ENCODE measurements at places on chromosomes 12 and 14. TPM values are rescaled to one million over a fixed set of nuclear protein-coding genes. Genes with fewer than 3 reads are reported as not detected.

DNA sequence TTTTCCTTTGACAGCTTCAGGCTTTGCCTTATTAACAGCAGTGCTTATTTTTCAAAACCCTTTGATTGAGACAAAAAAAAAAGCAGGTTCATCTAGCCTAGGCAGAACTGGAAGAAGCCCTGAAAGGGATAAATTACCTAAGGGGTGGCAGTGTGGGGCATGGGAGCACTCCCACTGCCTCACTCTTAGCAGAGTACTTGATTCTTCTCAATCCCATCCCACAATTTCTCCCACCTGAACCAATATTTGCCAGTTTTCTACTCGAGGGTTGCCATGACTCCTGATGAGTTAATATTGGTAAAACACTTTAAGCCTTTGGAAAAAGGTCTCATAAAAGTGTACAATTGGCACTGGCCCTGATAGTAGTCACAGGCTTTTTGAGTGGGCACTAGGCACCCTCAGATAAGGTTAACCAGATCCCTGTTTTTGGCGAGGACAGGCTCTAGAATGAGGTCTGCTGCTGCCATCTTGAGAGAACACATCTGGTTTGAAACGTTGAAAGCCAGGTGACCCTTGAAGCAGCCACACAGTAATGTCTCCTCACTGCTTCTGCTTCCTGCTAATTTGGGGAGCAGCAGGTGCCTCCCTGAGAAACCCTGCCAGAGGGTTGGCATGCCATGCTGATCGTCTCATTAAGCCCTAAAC, 320.0 kb downstream of the RAD51B start:
- H3K27me3 ChIP-seq = no peaks in the 10 kb centered on the region
- no peaks in the 10 kb centered on the region for H3K36me3 ChIP-seq
- DNase-seq = no peak

DNA sequence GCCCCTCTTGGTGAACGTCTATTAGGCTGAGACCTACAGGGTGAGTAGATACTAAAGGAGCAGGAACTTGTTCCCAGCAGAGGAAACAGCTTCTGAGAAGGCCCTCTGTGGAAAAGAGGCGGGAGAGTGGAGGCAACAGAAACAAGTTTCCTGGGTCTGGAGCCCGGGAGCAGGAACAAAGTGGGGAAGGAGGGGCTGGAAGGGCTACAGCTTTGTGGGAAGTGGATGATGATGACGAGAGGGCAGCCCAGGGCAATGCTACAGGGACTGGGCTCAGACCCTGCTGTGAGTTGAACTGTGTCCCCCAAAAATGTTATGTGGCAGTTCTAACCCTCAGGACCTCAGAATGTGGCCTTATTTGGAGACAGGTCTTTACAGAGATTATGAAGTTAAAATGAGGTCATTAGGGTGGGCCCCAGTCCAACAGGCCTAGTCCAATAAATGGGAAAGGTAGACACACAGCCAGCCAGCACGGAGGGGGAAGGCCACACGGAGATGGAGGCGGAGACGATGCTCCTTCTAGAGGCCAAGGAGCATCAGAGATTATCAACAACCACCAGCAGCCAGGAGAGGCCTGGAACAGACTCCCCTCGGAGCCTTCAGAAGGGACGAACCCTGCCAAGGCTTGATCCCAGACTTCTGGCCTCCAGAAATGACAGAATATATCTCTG, 14.3 kb downstream of the CAMKK2 start:
- no peaks in the 10 kb centered on the region for H3K27me3 ChIP-seq
- H3K36me3 ChIP-seq = no peaks in the 10 kb centered on the region
- H3K27ac ChIP-seq = peak overlapping the region; percentile 73

- H3K36me3 ChIP-seq = no peaks in the 10 kb centered on the region
- no peaks in the 10 kb centered on the region for H3K4me1 ChIP-seq
- no peaks in the 10 kb centered on the region for H3K27me3 ChIP-seq
- H3K27ac ChIP-seq = no peak overlapping the region
These were observed 13.1 kb downstream of the MYBPC1 start for GRCh38 chr12:101607894-101608293.

GRCh38 chr14:30779210-30779609, 95.1 kb upstream of the COCH start:
- H3K36me3 ChIP-seq = no peaks in the 10 kb centered on the region
- H3K4me3 ChIP-seq = no peak overlapping the region
- no peaks in the 10 kb centered on the region for H3K27me3 ChIP-seq
- no peak for DNase-seq

- peaks cover 19% of the 10 kb centered on the region for H3K4me1 ChIP-seq
- H3K27ac ChIP-seq = no peak overlapping the region
- H3K27me3 ChIP-seq = no peaks in the 10 kb centered on the region
- no peak overlapping the region for H3K4me3 ChIP-seq
- H3K36me3 ChIP-seq = no peaks in the 10 kb centered on the region
- DNase-seq = no peak
These were observed 326.1 kb downstream of the BCL11B start for GRCh38 chr14:98945611-98946570.

ANO4 gene
- total RNA-seq = not detected

ADGRD1 gene
- total RNA-seq = 43.0 TPM

CYP46A1 gene
- 1.5 TPM for total RNA-seq

TPPP2 gene
- total RNA-seq = not detected

ACOT6 gene
- not detected for total RNA-seq
